Osteoblast (primary cell): ENCODE measurements at places on chromosomes 5 and 9. TPM values are rescaled to one million over a fixed set of nuclear protein-coding genes. Genes with fewer than 3 reads are reported as not detected.

- no peak for DNase-seq
- H3K4me1 ChIP-seq = no peaks in the 10 kb centered on the region
- H3K4me3 ChIP-seq = no peak overlapping the region
- no peaks in the 10 kb centered on the region for H3K36me3 ChIP-seq
- H3K27ac ChIP-seq = no peak overlapping the region
These were observed 877.7 kb downstream of the TLE1 start for GRCh38 chr9:80811656-80812055.

Gene ARPC5L
- 9.8 and 11.8 TPM in 2 replicates for total RNA-seq

Gene GABRA1
- not detected in 2 replicates for total RNA-seq

DNA sequence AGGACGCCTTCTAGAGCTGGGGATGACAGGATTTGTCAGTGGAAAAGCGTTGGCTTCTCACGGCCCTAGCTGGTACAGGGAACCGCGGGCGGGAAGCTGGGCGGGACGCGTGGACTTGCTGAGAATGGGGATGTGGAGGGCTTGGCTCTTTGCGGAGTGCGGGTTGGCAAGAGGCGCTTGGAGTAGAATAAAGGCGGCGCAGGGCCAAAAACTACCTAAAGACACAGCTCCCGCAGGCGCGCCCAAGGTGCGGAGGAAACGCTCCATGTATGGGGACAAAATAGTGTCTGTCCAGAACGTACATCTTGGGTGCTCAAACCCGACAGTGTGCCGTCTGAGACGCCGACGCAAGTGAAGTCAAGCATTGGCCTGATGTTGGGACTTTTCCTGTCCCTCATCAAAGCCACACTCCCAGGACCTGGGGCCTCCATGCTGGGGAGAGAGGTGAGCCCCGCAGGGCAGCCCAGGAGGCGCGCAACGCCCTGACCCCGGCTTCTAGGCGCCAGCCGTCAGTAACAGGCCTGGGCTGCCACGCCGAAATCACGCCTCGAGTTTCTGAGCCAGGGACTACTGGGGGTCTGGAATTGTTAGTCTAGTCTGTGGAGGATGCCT, 1.6 kb upstream of the NKX2-5 start:
- H3K36me3 ChIP-seq = no peaks in the 10 kb centered on the region
- no peaks in the 10 kb centered on the region for H3K4me1 ChIP-seq

GRCh38 chr9:100281676-100282387, 70.9 kb downstream of the TEX10 start:
- DNase-seq = no peak
- H3K4me1 ChIP-seq = peaks cover 8% of the 10 kb centered on the region
- H3K27me3 ChIP-seq = no peaks in the 10 kb centered on the region
- H3K4me3 ChIP-seq = no peak overlapping the region
- H3K27ac ChIP-seq = no peak overlapping the region
- H3K36me3 ChIP-seq = peaks cover 12% of the 10 kb centered on the region

GRCh38 chr9:137694962-137695875, 76.4 kb downstream of the EHMT1 start:
- H3K36me3 ChIP-seq = no peaks in the 10 kb centered on the region
- no peak overlapping the region for H3K27ac ChIP-seq
- no peaks in the 10 kb centered on the region for H3K27me3 ChIP-seq
- H3K4me1 ChIP-seq = peaks cover 14% of the 10 kb centered on the region

DNA sequence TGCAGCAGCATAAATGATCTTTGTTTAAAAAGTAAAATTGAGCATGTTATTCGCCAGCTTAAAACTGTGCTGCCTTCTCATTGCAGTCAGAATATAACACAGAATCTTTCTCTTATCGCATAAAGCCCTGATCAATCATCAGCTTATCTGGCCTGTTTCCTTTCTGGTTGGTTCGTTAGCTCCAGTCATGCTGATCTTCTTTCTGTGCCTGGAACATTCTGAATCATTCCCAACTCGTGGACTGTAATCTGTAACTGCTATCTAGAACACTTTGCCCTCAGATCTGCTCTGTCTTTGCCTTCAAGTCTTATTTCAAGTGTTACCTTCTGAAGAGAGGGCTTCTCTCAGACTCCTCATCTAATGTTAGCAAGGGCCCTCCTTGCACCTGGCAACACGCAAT, 11.9 kb upstream of the FER start:
- no peaks in the 10 kb centered on the region for H3K27me3 ChIP-seq
- H3K4me3 ChIP-seq = no peak overlapping the region
- no peaks in the 10 kb centered on the region for H3K4me1 ChIP-seq
- no peaks in the 10 kb centered on the region for H3K36me3 ChIP-seq
- no peak for DNase-seq

Gene LCNL1
- 4.4 and 5.4 TPM in 2 replicates for total RNA-seq

DNA sequence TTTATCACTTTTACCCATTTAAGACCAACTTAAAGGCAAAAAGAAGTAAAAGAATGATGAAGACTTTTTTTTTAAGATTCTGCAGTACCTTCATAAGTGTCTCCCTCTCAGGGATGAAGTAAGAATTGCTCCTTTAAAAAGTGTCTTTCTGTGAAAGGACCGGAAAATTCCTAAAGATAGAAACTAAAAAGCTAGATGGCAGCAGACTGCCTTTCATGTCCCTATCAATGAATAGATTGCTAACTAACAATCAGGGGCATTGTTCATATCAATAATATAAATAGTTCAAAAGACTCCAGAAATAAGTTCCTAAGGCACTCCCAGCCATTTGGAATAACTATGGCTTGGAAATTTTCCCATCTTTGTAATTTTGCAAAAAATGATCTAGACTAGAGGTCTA, 558.0 kb downstream of the PDE4D start:
- H3K4me1 ChIP-seq = no peaks in the 10 kb centered on the region
- no peak overlapping the region for H3K27ac ChIP-seq
- peaks cover 3% of the 10 kb centered on the region for H3K27me3 ChIP-seq
- no peak overlapping the region for H3K4me3 ChIP-seq
- H3K36me3 ChIP-seq = no peaks in the 10 kb centered on the region
- DNase-seq = peak; percentile 13

DNA sequence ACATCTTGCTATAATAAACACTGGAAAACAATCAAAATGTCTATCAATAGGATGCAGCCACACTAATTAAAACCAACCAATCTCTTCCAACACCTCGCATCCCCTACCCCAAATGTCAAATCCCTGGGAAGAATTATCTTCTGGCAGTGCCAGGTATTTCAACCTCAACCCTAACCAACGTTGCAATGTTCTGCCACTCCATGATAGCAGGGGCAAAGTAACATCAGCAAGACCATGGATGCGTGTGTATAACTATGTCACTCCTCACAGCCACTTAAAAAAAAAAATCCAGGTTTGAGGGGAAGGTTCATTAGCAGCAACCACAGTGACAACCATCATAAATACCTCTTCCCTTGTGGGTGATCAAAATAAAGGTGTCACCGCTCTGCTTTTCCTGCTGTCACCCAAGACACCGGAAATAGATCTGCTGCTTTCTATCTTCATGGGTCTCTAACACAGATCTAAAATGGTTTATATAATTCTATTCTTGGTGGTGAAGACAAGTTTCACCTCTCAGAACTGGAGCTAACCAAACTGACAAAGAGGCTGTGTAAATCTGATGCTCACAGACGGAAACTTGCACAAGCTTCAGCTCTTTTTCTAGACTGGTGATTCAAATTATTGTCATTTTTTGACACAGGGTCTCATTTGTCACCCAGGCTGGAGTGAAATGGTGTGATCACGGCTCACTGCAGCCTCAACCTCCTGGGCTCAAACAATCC, 9.9 kb downstream of the HSPA9 start:
- no peak overlapping the region for H3K27ac ChIP-seq
- no peak for DNase-seq
- no peak overlapping the region for H3K4me3 ChIP-seq
- H3K27me3 ChIP-seq = no peaks in the 10 kb centered on the region
- peaks cover 90% of the 10 kb centered on the region for H3K36me3 ChIP-seq
- peaks cover 19% of the 10 kb centered on the region for H3K4me1 ChIP-seq

Gene TRPM6
- total RNA-seq = under 0.01 and 0.29 TPM in 2 replicates

Gene ADAMTSL1
- total RNA-seq = 54.3 and 70.1 TPM in 2 replicates

DNA sequence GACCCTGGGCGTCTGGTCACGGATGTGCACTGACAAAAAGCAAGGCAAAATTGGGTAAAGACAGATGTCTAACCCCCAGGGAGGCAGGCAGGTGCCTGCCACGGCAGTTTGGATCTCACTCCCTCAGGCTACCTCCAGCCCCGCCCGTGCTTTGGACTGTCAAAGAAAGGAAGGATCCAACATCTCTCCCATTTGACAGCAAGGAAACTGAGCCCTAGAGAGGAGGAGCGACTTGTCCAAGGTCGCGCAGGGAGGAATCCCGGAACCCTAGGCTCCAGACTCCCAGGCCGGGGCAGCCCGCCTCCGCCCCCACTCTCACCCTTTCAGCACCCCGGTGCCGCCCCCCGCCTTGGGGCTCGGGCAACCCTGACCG, 376 bp downstream of the GOLGA1 start:
- DNase-seq = no peak
- H3K36me3 ChIP-seq = peaks cover 21% of the 10 kb centered on the region
- no peaks in the 10 kb centered on the region for H3K27me3 ChIP-seq
- peak overlapping the region; percentile 94 for H3K27ac ChIP-seq
- H3K4me3 ChIP-seq = peak overlapping the region; percentile 93

Gene DMRTA1
- total RNA-seq = 4.3 and 5.3 TPM in 2 replicates

DNA sequence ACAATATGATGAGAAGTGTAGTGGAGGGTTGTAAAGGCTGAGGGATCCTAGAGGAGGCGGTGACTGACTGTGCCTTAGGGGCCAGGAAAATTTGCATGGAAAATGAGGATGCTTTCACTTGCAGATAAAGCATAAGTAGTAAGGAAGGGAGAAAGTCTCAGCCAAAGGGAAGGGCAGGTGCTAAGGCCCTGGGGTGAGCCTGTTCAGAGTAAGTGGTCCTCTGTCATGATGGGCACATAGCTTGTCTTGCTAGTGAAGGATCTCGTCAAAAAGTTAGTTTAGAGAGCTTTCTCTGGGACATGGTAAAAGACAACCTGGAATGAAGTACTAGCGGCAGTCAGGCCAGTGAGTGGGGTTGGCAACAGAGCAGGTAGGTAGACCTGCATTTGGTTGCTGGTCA, 75.4 kb upstream of the CPLX2 start:
- H3K36me3 ChIP-seq = no peaks in the 10 kb centered on the region
- H3K27ac ChIP-seq = no peak overlapping the region

DNA sequence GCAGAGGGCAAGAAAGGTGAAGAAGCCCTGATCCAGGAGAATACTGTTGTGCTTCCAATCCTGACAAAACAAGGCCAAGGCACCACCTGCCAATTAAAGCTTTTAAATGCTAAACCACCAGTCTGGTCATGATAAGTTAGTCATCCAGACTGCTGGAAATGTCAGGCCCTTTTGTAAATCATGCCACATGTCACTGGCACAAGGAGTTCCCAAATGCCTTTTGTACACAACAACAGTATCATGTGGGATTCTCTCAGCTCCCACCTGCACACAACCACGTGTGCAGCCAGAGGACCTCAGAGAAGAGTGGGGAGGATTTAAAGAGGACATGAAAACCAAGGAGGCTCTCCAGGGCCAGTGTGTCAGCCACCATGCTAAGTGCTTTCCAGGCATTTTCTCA, 99.3 kb downstream of the CDK5RAP2 start:
- peaks cover 57% of the 10 kb centered on the region for H3K4me1 ChIP-seq
- H3K27ac ChIP-seq = peak overlapping the region; percentile 31

Gene PCDHB13
- 2.1 and 2.2 TPM in 2 replicates for total RNA-seq

- H3K27ac ChIP-seq = no peak overlapping the region
- no peaks in the 10 kb centered on the region for H3K27me3 ChIP-seq
- no peaks in the 10 kb centered on the region for H3K4me1 ChIP-seq
- no peaks in the 10 kb centered on the region for H3K36me3 ChIP-seq
- DNase-seq = no peak
These were observed 14.5 kb upstream of the SPINK7 start for GRCh38 chr5:148297731-148298130.

DNA sequence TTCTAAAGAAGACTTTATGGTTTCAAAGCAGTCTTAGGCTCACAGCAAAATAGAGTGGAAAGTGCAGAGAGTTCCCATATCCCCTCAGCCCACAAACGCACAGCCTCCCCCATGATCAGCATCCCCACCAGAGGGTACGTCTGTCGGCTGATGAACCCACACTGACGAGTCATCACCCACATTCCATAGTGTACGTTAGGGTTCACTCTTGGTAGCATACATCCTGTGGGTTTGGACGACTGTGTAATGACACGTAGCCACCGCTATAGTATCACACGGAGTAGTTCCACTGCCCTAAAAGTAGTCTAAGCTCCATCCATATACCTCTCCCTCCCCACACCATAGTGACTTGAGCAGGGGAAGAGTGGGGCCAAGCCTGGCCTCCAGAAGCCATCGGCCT, 135.7 kb upstream of the PHYKPL start:
- H3K27me3 ChIP-seq = no peaks in the 10 kb centered on the region
- H3K4me1 ChIP-seq = no peaks in the 10 kb centered on the region
- DNase-seq = peak; percentile 37
- H3K4me3 ChIP-seq = no peak overlapping the region

Gene SMC5
- 25.6 and 28.6 TPM in 2 replicates for total RNA-seq

Gene SOHLH1
- not detected in 2 replicates for total RNA-seq

Gene NR5A1
- not detected in 2 replicates for total RNA-seq

Gene LURAP1L
- 88.3 and 107 TPM in 2 replicates for total RNA-seq

GRCh38 chr5:132142459-132142858, 68.9 kb downstream of the CSF2 start:
- H3K4me1 ChIP-seq = no peaks in the 10 kb centered on the region
- H3K4me3 ChIP-seq = no peak overlapping the region
- peaks cover under 1% of the 10 kb centered on the region for H3K27me3 ChIP-seq
- no peaks in the 10 kb centered on the region for H3K36me3 ChIP-seq

DNA sequence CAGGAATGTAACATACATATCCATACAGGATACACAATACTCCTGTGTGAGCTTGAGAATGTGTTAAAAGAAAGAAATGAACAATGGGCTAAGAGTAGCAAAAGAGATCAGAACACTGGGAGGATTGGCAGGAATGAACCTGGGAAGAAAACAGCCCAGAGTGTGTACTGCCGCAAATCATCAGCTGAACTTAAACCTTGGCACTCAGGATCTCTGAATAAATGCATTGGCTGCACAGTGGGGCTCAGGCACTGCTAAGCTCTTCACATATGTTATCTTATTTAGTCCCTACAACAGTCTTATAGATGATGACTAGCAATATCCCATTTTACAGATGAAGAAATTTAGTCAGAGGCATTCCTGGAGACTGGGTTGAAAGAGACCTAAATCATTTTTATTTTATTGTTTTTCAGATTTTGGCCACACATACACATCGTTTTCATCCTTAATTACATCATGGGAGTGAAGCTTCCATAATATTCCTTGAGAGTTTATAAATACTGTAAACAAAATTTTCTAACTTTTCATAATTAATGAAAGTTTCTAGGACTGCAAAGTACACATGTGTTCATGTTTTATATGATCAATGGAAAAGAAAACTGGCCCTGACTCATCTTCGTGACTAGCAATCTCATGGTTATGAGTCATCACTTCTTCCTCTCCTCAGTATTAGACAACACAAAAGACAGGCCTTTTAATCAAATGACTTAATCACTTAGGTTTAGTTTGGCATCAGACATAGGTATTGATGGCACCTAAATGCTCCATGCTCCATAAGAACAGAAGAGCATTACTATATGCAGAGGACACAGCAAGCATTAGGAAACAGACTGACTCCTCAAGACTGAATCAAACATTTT, 59.2 kb downstream of the CDH18 start:
- no peak overlapping the region for H3K27ac ChIP-seq
- DNase-seq = no peak
- no peaks in the 10 kb centered on the region for H3K36me3 ChIP-seq
- no peak overlapping the region for H3K4me3 ChIP-seq

Gene LYSMD3
- total RNA-seq = 17.7 and 19.2 TPM in 2 replicates

- H3K27ac ChIP-seq = no peak overlapping the region
- H3K4me3 ChIP-seq = no peak overlapping the region
- no peak for DNase-seq
- H3K36me3 ChIP-seq = no peaks in the 10 kb centered on the region
These were observed 359.1 kb upstream of the IRX4 start for GRCh38 chr5:2241842-2242241.

Gene KIF20A
- total RNA-seq = 5.3 and 7.2 TPM in 2 replicates
